NCI-H187 (cell line): ENCODE measurements at places on chromosomes 1 and 21.

DNA sequence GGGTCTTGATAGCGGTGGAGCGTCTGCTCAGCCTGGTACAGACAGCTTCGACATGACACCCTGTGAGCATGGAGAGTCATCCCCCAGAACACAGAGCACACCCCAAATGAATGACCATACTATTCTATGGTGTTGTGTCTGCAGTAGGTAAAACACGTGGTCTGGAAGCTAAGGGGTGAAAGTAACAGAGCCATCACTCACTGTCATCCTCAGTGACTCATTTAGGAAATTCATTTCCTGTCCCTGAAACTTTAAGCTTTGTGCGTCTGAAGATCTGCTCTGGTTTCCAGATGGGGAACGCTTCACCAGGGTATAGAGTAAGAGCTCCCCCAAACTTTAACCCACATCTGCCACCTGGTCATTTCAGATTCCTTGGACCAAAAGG, 94.8 kb upstream of the DISP3 start:
- no peak for DNase-seq

DNA sequence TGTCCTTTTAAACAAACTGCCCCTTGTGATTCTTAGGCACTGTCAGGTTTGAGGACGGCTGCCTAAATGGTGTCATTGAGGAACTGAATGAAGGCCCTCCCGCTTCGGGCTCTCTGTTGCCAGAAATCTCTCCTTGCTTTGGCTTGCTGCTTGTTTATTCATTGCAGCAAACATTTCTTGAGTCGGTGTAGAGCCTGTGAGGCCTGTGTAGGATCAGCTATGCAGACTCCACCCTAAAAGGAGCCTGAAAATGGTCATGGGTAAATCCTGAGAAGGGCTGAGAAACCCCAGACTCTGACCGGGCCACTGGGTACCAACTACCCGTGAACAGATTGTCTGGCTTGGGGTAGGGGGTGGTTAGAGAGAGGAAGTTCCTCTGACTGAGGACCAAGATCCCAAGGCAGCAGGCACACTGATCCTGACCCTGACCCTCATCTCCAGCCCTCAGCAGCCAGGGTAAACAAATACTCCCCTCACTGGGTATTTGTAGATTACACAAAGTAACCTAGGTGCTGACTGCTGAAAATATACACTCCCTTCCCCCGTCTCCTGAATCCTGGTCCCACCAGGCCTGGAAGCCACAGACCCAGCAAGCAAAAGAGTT, 3.1 kb downstream of the IL6R start:
- DNase-seq: no peak

DNA sequence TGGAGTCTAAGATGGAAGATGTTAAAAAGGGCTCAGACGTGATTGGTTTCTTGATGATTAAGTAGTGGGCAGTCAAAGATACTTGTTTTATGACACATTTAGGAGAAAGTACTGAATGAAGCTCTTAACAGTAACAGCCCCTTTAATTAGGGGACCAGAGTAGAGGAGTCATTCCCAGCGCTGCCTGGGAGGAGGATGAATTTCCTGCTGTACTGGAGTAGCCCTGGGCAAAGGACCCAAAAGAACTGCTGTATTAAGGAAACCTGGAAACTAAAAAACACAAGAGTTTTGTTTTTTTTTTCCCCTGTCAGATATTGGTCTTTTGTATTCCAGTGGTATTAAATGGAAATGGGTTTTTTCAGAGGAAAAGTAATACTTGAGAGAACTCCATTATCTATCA, 126.5 kb downstream of the NFIA start:
- no peak for DNase-seq

DNA sequence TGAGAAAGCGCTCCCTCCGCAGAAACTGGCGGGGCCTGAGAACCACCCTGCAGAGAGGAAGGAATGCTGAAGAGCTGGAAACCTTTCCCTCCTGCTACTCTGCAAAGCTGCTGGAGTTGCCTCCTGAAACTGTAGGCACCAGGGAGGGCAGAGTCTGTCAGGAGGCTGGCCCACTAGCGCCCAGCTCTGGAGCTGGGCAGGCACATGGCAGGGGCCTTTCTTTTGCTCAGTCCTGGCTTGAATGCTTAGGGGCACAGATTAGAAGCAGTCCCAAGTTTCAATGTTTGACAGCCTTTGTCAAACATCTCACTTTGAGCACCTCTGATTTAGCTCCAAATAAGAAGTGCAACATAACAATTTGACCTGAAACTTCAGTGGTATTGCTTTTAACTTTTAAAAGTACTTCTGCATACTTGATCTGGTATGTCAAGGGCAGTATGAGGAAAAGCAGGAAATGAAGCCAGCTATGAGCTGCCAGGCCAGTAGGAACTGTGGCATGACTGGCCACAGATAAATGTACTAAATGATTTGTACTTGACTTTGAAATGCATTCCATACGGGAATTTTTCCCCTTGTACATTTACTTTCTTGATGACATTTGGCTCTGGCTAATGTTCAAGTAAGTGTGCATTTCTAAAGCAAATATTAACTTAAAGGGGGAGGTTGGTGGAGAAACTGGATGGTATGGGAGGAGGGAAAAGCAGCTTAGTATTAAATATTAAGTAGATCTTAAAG, 7.2 kb downstream of the C1orf116 start:
- no peak for DNase-seq

GRCh38 chr1:79255421-79255820, 248.9 kb upstream of the ADGRL4 start:
- DNase-seq: no peak

GRCh38 chr21:39000496-39000895, 182.8 kb downstream of the PSMG1 start:
- no peak for DNase-seq

DNA sequence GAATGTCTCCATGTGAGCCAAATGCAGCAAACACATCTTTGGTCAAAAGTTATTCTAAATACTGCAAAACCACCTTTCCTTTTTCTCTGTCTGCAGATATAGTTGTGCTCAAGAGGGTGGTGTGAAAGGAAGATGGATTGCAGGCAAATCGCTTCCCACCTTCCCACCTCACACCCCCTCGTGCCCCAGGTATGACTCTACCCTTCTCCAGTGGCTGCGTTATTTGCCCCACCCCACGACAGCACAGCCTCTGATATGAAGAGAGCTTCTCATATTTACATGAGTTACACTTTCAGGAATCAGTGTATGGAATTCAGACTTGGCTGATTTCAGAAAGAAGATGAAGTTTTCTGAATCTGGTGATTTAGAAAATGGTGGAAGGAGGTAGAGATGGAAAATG, 5.8 kb downstream of the TRIM58 start:
- no peak for DNase-seq

DNA sequence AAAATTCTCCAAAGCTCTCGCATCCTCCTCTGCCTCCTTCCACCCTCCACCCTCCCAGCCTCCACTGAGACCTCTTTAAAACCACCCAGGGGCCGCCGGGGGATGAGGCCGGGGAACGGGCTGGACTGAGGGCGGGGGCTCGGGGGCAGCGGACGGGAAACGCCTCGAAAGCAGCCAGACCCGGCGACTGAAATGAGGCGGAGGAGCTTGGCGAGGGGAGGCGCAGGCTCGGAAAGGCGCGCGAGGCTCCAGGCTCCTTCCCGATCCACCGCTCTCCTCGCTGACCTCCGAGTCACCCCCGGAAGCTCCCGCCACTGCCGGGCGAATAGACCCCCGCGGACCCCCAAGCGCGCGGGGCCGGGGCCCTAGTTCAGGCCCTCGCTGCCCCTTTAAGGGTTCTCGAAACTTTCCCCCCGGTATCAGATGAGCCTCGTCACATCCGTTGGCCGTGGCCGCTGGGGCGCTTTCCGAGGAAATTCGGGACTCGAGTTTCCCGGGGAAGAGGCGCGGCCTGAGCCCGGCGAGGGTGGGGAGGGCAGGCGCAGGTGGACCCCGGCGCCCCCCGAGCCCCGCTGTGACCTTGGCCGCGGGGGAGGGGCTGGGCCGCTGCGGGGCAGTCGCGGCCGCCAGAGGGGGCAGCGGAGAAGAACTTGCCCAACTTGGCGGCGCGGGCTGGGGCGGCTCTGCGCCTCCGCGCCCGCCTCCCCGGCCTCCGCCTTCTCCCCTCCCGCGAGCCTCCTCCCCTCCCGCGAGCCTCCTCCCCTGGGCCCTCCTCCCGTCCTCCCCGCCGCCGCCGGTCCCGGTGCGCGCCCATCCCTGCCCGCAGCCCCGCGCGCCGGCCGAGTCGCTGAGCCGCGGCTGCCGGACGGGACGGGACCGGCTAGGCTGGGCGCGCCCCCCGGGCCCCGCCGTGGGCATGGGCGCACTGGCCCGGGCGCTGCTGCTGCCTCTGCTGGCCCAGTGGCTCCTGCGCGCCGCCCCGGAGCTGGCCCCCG, at the start of gene BACE2:
BACE2 (plus strand) TSS at position 813 of the 995 bp plus-strand sequence; CDS start at position 917, 104 bp downstream.
- DNase-seq: peak; percentile 17

DNA sequence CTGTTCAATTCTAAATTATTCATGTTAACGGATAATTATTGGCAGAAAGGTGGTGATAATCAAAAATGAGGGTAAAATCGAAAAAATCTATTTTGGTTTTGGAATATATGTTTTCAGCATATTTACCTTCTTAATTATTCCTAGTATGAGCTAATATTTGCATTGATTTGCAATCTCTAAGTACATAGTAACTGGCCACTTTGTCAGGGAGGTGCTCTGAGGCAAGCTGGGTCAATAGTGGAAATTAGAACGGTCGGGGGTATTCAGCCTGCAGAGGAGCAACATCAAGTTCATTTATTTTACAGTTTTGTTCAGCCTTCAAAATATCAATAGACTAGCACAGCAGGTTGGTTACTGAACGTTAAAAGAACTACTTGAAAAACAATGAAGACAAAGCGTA, 1.8 kb downstream of the OTUD7B start:
- DNase-seq: no peak

GRCh38 chr1:48789903-48790302, 13.2 kb upstream of the BEND5 start:
- no peak for DNase-seq

DNA sequence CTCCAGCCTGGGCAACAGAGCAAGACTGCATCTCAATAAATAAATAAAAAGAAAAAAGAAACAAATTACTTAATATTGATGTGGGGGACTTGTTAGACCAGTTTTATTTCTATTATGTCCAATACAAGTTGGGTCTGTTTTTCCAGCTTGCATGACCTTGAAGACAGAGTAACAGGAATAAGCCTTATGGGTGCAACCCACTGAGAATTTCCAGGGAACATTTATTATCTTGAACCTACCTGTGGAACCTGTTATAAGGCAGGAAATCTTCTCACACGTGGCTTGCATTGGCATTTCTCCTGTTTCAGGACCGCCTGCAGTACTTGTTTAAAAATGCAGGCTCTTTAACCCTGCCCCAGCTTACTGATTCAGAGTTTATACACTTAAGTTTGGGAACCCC, 64.0 kb downstream of the ZBTB17 start:
- no peak for DNase-seq

- DNase-seq: no peak
Observed at GRCh38 chr1:235002706-235003300, 125.8 kb downstream of the TOMM20 start.

- no peak for DNase-seq
Observed at GRCh38 chr21:35212393-35213127, 163.5 kb upstream of the RUNX1 start.

- no peak for DNase-seq
Observed at GRCh38 chr1:25875856-25876692, 566 bp upstream of the PAQR7 start.

GRCh38 chr1:199976496-199977144, 50.9 kb upstream of the NR5A2 start:
- DNase-seq: no peak

DNA sequence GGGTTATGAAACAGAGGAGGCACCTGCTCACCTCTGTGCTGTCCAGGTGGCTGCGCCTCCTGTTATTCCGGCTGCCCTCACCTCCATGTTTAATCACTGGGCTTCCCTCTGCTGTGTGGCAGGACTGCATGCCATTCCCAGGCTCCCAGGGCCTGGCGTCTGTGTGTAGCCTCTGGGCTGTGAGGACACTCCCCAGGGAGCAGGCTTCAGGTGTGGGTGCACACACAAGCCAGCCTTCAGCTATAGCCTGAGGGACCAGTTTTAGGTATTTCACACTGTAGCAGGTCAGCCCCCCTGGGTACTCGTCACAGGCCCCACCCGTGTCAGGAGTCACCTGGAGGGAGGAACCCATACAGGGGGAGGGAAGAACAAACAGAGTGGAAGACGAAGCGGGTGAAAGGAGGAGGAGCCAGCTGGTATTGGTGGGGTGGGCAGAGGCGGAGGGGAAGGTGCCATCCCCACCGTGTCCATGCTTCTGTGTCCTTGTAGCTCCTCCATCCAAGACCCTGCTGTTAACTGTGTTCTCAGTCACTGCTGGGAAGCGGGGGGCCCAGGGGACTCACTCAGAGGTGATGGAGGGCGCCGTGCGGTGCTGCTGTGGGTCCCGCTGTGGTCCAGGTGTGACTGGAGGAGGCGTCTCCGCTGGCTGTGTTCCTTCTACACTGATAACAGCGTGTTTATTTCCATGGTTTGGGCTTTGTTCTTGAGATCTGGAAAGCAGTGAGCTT, 158.6 kb downstream of the PGBD5 start:
- DNase-seq: no peak

GRCh38 chr1:22722901-22723550, 12.4 kb downstream of the EPHB2 start:
- no peak for DNase-seq

- no peak for DNase-seq
Observed at GRCh38 chr1:60891765-60892164, 190.6 kb upstream of the NFIA start.

- DNase-seq: no peak
Observed at GRCh38 chr1:63033211-63033610, 249.3 kb downstream of the ATG4C start.

- DNase-seq: peak; percentile 77
Observed at GRCh38 chr1:182317611-182318161, 73.9 kb downstream of the GLUL start.

- DNase-seq: no peak
Observed at GRCh38 chr1:222275729-222276465, 272.0 kb downstream of the HHIPL2 start.

- no peak for DNase-seq
Observed at GRCh38 chr1:94926126-94926914, 590 bp downstream of the CNN3 start.

DNA sequence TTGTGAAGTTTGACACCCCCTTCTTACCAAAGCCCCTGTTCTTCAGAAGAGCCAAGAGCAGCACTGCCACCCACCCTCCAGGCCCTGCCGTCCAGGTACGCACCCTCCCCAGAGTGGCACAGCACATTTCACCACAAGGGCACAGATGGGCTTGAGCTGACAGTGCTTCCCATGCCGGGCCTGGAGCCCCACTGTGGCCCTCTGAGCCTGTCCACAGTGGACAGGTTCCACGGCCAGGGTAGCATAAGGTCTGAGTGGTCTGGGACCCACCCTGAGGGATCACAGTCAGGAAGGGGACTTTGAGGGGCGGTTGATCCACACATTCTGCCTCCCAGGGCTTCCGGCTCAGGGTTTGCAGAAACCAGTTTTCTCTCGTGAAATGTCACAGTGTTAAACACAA, 28.6 kb upstream of the PDXK start:
- no peak for DNase-seq

GRCh38 chr1:21152423-21153100, 24.1 kb downstream of the EIF4G3 start:
- DNase-seq: no peak

DNA sequence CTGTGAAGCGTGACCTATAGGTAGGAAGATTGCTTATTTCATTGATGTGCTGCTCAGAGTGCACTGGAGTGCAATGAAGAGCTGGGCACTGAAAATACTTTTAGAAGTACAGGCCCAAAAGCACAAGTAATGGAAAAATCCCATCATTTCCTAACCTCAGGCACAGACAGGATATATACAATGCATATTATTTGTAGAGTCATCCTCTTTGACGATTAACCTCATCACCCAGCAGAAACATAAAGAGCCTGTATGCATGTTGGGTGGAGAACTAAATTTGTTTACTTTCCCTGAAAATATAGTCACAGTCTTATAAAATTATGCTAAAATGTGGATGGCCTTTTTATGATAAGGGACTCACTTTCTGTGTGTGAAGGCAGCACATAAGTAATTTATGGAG, 98.1 kb downstream of the TNNI3K start:
- DNase-seq: no peak
